ENCODE measurements at places on chromosomes 5 and 9. TPM values are rescaled to one million over a fixed set of nuclear protein-coding genes. Genes with fewer than 3 reads are reported as not detected.

- DNase-seq = no peak
Measured at GRCh38 chr9:18438300-18438925, 35.5 kb upstream of the ADAMTSL1 start.

DNA sequence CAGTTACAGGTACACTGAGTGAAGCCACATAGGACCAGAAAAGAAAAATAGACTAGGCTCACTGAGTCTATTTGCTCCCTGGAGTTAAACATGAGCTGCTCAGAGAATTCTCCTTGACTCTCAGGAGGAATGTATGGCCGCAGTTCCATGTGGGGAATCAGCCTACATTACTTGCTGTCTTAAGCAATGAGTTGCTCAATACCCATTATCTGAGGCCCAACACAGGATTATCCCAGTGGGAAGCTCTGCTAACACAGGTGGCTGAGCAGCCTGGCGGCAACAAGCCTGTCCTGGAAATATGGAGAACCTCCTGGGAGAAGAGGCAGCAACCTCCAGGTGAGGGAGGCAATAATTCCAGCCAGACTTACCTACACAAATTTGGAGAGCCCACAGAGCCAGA lies 177.5 kb upstream of the NREP start:
- no peak for DNase-seq

GRCh38 chr9:111965566-111966019 lies 69.0 kb downstream of the UGCG start:
- DNase-seq = no peak

DNA sequence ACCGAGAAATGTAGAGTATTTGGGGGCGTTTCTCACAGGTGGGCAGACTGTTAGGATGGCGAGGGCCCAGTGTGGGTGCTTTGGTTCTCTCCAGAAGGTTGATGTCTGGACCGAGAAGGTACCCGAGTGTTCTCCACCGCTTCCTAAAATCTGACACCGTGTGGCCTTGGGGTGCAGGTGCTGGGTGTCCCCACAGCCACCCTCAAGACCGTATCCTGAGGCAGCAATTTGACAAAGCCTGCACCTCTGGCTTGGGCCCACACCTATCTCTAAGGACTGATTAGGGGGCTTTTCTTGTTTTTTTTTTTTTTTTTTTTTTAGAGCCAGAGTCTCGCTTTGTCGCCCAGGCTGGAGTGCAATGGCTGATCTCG lies 1.3 kb downstream of the PPP1R26 start:
- DNase-seq = no peak

Gene MAP3K1
- 8.6 TPM for total RNA-seq

Gene SOX30
- 0.16 TPM for total RNA-seq

Gene NTNG2
- not detected for total RNA-seq

Gene CLIC3
- total RNA-seq = 3.8 TPM

Gene BDP1
- 45.6 TPM for total RNA-seq

Gene ZBED3
- 56.1 TPM for total RNA-seq
